ENCODE measurements at places on chromosomes 11 and 22.

- DNase-seq, result no peak
Measured at GRCh38 chr11:70747921-70748320, 349.6 kb downstream of the CTTN start.

DNA sequence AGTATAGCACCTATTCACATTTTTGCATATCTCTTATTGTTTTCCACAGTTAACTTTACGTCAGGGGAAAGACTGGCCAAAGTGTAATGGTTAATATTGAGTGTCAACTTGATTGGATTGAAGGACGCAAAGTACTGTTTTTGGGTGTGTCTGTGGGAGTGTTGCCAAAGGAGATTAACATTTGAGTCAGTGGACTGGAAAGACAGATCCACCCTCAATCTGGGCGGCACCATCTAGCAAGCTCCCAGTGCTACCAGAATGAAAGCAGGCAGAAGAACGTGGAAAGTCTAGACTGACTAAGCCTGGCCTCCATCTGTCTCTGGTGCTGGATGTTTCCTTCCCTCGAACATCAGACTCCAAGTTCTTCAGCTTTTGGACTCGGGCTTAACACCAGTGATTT is 1900.7 kb upstream of the RAG2 start:
- DNase-seq, result peak; percentile 58

DNA sequence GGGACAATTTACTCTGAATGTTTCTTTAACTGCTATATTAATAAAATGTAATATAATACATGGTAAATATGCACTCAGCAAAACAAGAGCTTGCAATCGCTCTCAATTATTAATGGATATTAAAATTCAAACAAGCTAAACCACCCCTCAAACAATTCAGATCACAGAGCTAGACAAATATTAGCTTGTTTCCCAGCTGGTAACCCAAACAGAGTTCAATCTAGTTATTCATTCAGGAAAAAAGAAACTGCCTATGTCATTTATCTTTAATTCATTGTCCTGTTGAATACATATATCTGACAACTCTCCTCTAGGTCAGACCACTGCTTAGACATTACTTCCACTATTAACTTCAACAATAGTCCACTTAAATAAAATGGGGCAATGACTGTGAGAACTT is 78.7 kb downstream of the SERGEF start:
- no peak for DNase-seq

DNA sequence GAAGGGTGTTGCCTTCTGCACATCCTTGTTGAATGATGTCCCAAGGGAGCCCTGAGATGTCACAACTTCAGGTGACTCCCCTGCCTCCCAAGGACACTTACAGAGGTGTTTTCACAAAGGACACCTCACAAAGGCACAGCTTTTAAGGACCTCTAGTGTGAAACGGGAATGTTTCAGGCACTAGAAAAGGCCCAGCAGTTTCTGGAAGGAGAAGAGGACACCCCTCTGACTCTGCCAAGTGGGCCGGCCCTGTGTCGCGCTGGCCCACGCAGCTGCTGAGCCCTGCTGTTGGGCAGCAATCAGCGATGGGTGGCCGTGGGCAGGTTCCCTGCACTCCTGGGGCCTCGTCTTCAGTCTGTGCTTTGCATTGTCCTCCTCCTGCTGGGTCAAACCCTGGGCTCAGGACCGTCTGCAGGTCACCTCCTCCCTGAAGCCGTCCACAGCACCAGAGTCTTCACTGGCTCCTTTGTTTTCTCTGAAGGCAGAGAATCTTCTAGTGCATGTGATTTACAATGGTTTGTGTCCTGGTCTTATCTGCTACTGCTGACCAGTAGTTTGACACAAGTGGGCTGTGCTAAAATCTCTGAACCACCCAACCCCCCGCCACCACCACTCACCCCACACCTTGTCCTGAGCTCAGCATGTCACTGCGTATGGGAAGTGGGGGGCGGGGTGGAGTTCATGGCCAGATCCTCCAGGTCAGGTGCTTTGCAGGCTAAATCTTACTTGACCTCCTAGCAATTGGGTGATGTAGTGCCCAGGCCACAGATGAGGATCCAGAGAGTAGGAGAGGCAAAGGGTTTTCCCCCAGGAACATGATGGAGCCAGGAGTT is 3.2 kb downstream of the LINC01488 start:
- DNase-seq, result no peak

DNA sequence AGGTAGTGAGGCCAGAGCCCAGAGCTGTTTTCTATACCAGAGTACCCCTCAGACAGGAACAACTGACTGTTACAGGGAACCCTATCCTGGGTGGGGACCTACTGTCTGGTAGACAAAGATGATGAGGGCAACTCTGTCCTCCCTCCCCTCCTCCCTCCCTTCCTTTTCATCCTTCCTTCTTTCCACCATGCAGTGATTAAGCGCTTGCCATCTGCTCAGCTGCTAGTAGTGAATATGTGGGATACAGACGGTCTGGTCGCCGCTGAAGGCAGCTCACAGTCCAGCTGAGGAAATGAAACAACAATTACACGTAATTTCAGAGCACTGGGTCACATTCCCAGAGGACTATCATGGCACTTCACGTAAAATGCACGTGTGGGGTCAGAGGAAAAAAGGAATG is 597.1 kb downstream of the BUD13 start:
- DNase-seq, result no peak

Data from hematopoietic multipotent progenitor cell treated with erythropoietin and hydrocortisone succinate and interleukin-3 and kit ligand, for 4 days (in vitro differentiated cells).